ENCODE measurements at places on chromosomes 7 and 10.

GRCh38 chr7:146565872-146566271 lies 449.3 kb downstream of the CNTNAP2 start:
- DNase-seq = no peak

GRCh38 chr7:32869716-32870115 lies 21.8 kb downstream of the KBTBD2 start:
- DNase-seq = no peak

- DNase-seq = no peak
Observed at GRCh38 chr7:73904219-73905137, 43.5 kb downstream of the TMEM270 start.

GRCh38 chr10:91555455-91555854 lies 77.4 kb downstream of the PPP1R3C start:
- DNase-seq = no peak

- DNase-seq = no peak
Observed at GRCh38 chr7:156236181-156236889, 404.2 kb upstream of the RNF32 start.

- DNase-seq = no peak
Observed at GRCh38 chr7:70695795-70696083, 436.2 kb upstream of the GALNT17 start.

GRCh38 chr10:113922787-113923570 lies 68.5 kb downstream of the NHLRC2 start:
- DNase-seq = no peak

All from activated CD4-positive, alpha-beta T cell treated with anti-CD3 and anti-CD28 coated beads for 4 hours (primary cell).